ENCODE measurements at places on chromosomes 16 and 17.
A peak's percentile ranks its signal among the peaks of the same experiment; 100 is the strongest.

DNA sequence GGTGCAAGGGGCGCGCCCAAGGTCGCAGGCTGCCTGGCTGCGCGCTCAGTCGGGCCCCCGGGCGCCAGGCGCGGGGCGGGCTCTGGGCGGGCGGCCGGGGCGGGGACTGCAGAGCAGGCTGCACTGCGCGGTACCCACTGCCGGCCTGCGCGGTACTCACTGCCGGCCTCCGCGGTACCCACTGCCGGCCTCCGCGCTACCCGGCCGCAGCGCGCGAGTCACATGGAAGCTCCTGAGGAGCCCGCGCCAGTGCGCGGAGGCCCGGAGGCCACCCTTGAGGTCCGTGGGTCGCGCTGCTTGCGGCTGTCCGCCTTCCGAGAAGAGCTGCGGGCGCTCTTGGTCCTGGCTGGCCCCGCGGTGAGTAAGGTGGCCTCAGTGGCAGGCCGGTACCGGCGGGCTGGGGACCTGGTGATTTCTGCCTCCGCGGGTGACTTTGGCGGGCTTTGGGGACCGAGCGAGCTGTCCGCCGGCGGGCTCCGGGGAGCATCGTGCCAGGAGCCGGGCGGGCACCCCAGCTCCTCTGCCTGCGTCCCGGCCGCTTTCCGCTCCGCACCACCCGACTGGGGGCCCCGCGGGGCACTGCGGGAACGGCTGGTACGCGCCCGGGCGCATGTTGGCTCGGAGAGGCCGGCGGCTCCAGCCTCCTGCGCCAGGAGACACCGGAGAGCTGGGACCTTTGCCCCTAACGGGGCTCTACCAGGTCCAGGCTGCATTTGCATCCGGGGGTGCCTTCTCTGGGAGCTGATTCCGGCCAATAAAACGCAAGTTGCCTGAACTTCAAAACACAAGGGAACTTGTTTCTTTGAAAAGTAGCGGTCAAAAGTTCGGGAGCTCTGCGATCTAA lies at the start of gene SLC47A1:
TSS of gene SLC47A1 (plus strand) at position 137 of the 844 bp plus-strand sequence. CDS start at position 223, 86 bp downstream.
- ATAC-seq, result peak; percentile 69

DNA sequence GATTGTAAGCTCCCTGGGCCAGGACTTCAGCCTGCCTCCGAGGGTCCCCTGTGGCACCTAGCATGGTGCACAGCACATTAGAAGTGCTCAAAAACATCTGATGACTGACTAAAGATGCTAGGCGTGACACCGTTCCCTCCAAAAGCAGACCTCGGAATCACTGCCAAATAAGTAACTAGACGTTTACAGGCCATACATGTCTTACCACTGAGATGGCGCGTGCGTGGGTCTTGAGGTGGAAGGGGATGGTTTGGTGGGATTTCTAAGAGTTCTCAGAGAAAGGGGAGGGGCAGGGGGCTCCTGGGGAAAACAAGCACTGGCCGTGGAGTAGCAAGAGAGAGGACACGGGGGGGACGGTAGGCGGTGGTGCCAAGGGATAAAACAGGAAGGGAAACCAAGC lies 12.4 kb downstream of the MPO start:
- no peak for ATAC-seq

DNA sequence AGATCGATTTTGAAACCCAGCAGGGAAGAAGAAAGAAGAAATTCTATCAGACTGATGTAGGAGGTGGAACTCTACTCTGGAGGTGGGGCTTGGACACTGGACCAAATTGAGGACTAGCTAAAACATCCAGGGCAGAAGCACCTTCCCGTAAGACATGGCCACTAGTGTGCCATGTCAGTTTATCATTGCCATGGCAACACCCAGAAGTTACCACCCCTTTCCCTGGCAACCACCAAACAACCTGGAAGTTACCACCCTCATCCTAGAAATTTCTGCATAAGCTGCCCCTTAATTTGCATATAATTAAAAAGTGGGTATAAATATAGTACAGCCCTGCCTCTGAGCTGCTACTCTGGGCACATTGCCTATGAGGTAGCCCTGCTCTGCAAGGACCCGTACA lies 66.7 kb downstream of the NACA2 start:
- ATAC-seq, result no peak

GRCh38 chr16:12025472-12025871 lies 48.9 kb downstream of the SNX29 start:
- ATAC-seq, result no peak

DNA sequence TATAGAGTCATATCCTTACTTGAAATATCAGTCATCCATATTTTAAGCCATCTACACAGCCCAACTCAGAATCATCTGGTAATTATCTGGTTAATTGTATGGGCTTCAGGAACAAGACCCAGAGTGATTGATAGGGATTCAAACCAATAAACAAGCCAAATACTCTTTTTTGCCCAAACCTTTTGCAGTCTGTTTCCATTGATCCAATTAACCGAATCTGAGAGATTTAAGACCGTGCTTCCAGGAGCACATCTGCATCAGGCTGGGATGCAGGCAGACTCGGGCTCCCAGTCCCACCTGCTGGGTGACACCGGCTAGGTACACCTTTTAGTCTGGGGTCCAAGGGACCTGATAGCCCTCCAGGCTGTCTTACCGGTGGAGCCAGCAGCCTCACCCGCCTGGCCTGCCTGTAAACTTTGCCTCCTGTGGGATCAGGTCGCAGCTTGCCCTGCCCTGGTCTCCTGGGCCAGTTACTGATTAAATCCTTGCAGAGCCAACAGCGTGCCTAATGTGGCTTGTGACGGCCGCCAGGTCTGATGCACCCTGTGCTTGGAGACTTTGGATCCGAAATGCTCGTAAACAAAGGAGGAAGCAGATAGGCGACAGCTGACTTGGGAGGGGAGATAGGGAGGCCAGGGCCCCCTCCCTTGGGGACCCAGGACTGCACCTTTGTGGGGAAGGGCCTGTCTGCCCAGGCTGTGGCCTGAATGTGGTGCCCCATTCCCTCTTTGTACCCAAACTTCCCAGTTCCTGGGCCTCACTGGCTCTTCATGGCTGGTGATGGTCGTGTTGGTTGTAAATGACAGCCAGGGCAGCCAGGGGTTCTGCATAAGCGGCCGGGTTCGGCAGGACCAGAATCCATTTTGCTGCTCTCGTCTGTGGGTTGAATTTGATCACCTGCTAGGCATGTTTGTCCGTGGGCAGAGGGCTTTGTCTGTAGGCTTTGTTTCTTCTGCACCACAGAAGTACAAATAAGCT lies 3.8 kb downstream of the CMIP start:
- ATAC-seq, result no peak

Data from activated T-helper 17 cell treated with anti-CD3 and anti-CD28 coated beads, Interleukin-2, amount 50 U/mL, for 72 hours (primary cell).